ENCODE measurements at places on chromosomes 7 and 10.

DNA sequence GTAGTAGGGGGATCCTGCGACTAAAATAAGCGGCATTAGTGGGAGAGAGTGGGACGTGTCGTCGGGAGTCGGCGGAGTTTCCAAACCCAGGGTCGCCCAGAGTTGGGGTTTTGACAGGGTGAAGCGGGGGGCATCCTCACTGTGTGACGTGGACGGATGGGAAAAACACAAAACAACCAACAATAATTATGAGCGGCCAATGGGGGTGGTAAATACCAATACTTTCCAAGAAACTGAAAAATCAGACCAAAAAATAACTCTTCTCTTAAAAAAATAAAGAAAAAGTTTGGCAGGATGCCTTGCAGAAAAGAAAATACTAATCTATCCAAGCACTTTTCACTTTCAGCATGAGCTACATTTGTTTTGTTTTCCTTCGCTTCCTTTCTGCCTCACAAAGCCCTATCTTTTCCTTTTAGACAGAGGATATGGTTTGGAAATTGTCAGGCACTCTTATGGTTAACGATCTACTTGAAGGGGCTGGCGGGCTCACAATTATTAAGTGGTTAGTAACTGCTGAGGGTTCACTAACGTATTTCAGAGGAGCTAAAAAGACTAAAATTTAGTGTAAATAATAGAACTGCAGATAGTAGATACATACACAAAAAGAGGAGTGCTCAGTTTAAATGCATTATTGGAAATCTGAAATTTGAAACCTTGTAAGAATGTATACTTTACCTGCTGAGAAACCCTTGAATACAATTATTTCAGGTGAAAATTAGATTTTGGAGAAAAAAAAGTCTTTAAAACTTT, 802 bp upstream of the CDK6 start:
- DNase-seq: peak; percentile 72

- no peak for DNase-seq
Measured at GRCh38 chr10:51699145-51699474, 285 bp downstream of the CSTF2T start.

GRCh38 chr10:30750971-30751677, 121.6 kb upstream of the LYZL2 start:
- no peak for DNase-seq

DNA sequence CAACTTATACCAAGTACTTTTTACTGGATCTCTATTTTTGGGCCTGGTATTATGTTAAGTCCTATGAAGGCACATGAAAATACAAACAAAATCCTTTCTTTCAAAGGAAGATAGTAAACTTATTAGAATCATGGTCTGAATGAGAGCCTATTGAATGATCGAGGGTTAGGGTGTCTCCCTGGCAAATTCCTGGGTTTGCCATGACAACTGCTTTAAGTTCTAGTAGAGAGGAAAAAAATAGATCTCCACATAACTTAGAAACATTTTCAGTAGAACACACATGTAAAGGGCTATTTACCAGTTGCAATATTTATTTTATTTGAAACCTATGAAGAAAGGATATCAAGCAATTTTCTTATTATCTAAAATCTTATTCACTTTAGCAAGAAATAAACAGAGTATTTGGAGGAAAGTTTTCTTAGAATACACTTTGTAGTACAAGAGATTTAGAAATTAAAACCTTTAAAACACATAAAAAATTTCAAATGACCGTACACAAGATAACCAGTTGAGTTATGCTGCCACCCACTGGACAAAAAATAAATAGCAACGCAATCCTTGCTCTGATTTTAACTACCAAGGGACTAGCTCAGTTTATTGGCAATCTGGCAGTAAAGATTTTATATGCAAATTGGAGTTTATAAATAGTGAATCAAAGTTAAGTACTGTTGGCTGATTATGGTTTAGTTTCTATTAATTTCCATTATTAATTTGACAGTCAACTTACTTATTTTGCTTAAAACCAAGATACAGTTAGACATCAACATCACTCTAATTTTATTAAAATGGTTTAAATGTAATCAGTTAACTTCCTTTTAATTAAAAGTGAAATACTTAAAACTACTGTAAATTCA, 33.9 kb downstream of the CACUL1 start:
- DNase-seq: peak; percentile 36

- DNase-seq: no peak
Measured at GRCh38 chr7:158631574-158632195, 44.1 kb upstream of the PTPRN2 start.

DNA sequence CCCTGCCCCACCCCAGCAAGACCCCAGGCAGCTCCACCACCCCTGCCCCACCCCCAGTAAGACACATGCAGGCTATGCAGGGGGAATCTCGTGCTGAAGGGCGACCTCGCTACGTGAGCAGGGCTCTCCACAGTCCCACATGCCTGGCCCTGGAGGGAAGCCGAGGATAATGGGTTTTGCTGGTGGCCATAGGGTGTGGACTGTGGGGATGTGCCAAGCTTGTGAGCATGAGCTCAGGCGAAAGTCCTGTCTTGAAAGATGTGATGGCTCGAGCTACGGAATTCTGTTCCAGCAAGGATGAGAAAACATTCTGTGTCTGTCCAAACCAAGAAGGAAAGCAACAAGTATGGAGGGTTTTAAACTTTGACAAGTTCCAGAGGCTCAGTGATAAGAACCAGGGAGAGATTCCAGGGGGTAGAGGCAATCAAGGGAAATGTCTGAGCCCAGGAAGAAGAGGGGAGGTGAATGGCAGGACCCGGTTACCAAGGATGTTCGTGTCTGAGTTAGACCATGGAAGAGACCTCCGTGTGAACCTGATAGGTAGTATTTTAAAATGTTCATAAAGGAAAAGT, 63.1 kb downstream of the PYROXD2 start:
- no peak for DNase-seq

GRCh38 chr7:83925860-83926259, 268.7 kb downstream of the SEMA3A start:
- DNase-seq: no peak

DNA sequence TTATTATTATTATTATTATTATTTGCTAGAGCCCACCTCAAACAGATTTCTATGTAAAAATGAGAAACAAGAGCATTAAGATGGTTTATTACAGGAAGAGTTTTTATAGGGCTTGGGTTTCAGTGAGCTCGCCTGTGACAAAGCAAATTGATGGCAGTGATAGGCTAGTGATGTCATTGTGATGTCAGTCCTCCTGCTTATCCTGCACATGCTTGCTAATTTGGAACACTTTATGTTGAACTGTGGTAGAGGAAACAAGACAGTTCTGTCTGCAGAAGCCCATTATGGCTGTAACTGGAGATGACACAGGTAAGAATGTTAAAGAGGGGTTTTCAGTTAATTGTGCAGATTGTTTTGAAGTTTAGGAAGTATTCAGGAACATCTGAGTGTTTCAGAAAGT, 68.3 kb downstream of the CREM start:
- DNase-seq: no peak

DNA sequence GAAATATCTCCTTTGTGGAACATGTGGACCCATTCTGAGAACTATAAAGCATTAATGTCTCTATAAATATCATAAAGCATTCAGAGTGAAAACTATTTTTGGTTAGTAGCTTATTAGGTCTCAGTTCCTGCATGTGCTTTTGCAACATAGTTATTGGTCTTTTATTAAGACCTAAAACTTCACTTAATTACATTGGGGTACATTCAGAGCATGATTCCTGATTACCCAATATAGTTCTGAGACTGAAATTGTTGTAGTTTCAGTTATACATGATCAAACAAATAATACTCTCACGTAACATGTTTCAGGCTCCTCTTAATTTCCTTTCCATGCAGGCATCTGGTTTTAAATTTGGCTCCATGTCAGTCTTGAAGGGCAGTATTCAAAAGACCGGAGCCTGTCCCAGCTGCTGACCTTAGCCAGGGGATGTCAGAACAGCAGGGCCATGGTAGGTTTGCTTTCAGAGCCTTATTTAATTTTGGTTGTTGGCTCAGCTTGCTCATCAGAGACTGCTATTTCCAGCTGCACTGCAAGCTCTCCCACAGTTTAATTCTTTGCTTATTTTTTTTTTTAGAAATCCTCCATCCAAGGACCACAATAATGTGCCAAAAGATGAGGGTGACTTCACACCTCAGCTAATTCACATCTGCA, 447.8 kb upstream of the FZD8 start:
- peak; percentile 27 for DNase-seq

DNA sequence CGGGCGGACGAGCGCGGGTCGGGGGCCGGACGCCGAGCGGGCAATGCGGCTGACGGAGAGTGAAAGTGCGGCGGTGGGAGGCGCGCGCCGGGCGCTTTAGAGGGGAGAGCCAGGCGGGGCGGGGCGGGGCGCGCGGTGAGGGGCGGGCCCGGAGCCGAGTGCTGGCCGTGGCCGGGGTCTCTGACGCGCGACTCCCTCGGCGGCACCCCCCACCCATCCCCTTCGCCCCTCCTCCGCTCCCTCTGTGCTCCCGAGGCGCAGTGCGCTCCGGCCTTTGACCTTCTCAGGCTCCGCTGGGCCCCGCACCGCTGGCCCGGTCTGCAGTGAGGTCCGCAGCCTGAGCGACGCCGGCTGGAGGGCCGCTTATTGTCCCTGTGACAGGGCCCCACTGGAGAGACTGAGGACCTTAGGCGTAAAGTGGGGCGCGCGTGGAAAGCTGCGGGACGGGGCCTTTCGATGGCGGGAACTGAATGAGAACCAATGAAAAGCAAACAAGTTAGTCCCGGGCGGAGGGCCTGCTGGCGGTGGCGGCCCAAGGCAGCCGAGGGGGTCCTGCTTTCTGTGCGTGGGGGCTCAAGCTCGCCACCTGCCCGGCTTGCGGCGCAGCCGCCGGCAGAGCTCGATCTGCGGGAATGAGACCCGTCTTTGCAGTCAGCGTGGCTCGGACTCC, at the start of gene CXCL12:
Gene CXCL12 (minus strand): TSS at position 72 of the 670 bp plus-strand sequence. CDS start 92 bp downstream, outside the sequence.
- DNase-seq: peak; percentile 42

- DNase-seq: peak; percentile 21
Measured at GRCh38 chr7:112538726-112539255, 58.0 kb downstream of the LSMEM1 start.

DNA sequence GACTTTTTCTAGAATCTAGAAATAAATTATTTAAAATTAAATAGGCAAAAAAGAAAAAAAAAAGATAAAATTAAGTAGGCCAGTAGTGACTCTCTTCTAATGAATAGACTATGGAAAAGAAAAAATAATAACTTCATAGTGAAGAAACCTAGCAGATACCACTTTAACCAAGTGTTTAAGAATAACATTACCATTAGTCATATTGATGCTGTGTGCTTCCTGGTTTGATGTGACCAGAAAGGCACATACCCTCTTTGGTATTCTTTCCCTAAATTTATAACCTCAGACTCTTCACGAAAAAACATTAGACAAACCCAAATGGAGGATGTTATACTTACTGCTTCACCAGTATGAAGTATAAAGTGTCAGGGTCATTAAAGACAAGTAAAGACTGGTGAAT, 42.6 kb downstream of the KIF20B start:
- DNase-seq: no peak

GRCh38 chr7:124765401-124766352, at the start of gene GPR37:
TSS of gene GPR37 (minus strand) at chr7:124765792. CDS start at chr7:124764976, 816 bp downstream.
- DNase-seq: peak; percentile 35

DNA sequence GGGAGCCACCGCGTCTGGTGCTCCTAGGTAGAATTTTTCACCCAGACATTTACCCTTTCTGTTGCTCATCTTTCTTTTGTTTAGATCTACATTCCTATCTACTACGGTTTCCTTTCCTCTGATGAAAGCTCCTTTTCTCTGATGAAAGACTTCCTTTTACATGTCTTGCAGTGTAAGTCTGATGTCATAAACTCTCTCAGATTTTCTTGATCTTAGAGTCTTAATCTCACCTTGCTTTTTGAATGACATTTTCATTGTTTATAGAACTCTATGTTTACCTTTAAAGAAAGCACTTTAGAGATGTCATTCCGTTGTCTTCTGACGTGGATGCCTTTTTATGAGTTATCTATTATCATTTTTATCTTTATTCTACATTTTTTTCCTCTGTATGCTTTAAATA, 171.8 kb upstream of the MTPN start:
- no peak for DNase-seq

DNA sequence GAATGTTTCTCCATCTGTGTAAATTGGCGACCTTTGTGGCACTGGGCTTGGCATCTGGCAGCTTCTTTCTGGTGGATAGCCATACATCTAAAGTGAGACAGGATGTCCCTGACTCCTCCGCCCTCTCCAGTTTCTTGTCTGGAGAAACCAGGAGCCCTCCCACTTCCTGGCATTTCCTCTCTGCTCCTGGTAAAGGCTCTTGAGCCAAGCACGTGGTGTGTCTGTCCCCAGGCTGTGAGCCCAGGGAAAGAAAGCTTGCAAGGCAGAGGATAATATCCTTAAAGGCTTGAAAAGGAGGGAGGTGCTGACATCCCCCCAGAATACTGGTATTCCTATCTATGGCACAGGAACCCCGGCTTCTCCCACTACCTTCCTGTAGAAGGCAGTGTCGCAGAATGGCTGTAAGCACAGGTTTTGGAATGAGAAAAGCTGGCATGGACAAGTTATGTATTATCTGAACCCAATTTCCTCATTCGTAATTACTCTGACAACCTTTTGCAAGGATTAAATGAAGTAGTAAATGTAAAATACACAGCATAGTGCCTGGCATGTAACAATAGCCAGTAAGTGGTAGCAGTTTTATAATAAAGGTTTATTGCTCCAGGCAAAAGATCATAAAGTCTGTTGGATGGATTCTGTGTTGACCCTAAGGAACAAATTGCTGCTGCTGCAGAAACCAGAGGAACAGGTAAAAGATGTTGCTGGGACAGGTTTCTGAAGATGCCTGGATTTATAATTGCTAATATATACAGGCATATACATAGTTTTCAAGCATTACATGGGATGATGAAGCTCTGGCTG, 11.8 kb upstream of the ACSL5 start:
- peak; percentile 47 for DNase-seq

- no peak for DNase-seq
Measured at GRCh38 chr10:100519311-100520051, at the start of gene SEC31B. TSS of gene SEC31B (minus strand) at chr10:100519861. CDS start at chr10:100516952, 2,909 bp downstream.

DNA sequence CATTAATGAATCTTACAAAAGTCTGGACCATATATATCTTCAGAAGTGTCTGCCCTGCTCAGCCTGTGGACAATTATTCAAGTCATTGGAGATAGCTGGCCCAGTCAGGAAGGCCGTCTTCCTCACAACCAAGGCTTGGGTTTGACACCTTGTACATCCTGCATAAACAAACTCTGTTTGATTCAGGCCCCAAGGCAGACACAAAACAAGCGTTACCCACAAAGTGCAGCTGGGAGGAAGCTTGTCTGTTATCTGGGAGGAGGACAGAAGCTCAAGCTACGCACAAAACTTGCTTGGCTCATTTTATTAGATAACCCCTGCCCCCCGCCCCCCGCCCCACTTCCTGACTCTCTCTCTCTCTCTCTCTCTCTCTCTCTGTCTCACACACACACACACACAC, 166.9 kb upstream of the WDR11 start:
- no peak for DNase-seq

DNA sequence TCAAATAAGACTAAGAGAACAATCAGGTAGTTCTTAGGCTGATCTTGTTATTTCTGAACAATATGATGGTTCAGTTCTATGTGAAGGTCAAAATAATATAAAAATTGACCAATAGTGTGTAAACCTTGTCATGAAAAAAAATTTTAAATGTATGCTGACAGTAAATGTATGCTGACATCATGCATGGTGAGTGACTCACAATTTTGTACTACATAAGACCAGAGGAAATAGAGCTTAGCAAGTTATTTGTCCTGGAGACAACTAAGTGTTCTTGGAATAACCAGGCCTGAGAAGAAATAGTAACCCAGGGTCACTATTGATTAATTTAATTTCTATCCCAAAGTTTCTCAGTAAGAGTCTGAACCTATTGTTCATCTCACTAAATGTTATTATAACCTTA, 182.2 kb upstream of the PCDH15 start:
- DNase-seq: no peak

- DNase-seq: no peak
Measured at GRCh38 chr10:43237128-43237527, 29.7 kb downstream of the RASGEF1A start.

GRCh38 chr10:93876381-93876780, 17.4 kb upstream of the SLC35G1 start:
- DNase-seq: no peak

Measured in hindlimb muscle (tissue), 1 donor.